ENCODE measurements at places on chromosomes 11 and 22. TPM values are rescaled to one million over a fixed set of nuclear protein-coding genes. Genes with fewer than 3 reads are reported as not detected.

TRIM6 gene
- 1.9 TPM for polyA plus RNA-seq

GRCh38 chr11:116257883-116258282 lies 514.9 kb downstream of the BUD13 start:
- no peak for DNase-seq

APOA1 gene
- polyA plus RNA-seq: not detected

GRCh38 chr22:48866906-48867681 lies 960.6 kb downstream of the BRD1 start:
- no peak for DNase-seq

- peak; percentile 52 for DNase-seq
These were observed 5.5 kb upstream of the NEAT1 start for GRCh38 chr11:65416841-65417701.

NXPE4 gene
- polyA plus RNA-seq: not detected

MOV10L1 gene
- polyA plus RNA-seq: not detected

Data from GM23248 (cell line).